ENCODE measurements at places on chromosomes 7 and 10.

- DNase-seq: no peak
These were observed 50.9 kb downstream of the GALNT11 start for GRCh38 chr7:152076324-152076821.

GRCh38 chr7:23422909-23423308 is 47.4 kb downstream of the IGF2BP3 start:
- DNase-seq: no peak

DNA sequence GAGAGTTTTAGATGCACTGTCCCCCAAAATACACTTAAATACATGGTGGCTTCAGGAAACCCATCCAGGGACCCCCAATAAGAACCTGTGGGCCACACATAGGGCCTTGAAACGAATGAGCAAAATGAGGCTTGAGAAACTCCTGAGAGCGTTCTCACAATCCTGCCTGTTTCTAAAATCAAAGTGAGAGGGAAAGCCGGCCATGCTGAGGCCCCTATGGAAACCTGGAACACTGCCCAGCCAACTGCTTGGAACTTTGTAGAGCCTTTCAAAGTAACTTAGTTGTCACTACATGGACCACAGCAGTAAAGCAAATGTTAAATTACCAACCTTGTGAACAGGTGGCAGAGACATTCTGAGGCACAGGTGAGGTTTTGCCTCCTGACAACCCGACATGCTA is 13.4 kb downstream of the SGMS1 start:
- DNase-seq: no peak

GRCh38 chr10:63030536-63030935 is 102.6 kb upstream of the NRBF2 start:
- DNase-seq: no peak

DNA sequence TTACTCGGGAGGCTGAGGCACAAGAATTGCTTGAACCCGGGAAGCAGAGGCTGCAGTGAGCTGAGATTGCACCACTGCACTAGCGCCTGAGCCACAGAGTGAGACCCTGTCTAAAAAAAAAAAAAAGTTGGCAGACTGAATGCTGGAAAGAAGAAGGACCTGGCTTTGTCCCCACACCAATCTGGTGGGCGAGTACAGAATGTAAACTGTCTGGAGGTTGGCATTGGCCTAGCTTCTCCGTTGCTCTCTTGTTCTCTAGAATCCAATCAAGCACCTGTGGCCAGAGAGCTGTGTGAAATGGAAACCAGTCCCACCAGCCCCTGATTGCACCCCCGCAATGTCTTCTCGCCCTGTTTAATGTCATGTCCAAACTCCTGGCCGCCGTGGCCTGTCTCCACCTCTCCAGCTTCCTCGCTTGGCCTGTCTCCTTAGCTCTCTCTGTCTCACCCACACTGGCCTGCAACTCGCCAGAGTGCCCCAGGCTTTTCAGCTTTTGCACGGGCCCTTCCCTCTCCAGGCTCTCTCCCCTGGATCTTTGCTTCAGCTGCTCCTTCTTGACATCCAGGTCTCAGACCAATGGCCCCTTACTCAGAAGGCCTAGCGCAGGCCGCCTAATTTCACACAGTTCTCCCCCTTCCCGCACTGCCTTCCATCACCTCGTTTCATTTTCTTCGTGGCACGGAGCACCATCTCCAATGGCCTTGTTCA is 670 bp upstream of the AGK start:
- DNase-seq: no peak

GRCh38 chr10:11548065-11548767 is 63.2 kb downstream of the USP6NL start:
- no peak for DNase-seq

DNA sequence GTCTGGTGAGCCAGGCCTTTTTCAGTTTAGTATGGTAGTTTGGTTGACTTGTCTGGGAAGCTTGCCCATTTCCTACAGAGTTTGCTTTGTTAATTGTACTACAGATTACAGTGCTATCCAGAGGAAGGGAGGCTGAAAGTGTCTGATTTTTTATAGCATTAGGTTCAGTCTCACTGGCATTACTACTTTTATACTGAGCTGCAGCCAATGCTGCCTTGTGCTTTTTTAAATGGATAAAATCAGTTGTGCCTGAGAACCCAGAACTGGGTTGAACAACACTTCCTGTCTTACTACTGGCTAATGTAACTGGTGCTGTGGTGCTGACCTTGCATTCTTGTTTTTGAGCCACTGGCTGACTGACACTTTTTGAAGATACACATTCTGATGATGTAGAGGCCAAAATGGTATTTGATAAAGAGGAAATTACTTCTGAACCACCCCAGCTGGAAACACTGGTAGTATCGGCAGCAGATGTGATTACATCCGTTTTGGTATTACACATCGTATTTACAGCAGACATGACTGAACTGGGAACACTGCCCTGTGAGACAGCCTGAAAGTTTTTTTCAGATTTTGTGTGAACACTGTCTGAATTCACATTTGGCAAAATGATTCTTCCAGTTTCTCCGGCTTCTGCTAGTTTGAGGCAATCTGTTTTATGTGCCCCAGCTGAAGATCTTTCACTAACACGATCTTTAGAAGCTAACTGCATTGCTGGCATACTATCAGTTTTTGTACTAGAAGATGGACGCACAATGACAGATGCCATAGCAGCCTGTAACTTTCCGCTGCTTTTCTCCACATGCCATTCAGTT is 74.1 kb downstream of the NRBF2 start:
- no peak for DNase-seq

- no peak for DNase-seq
These were observed 200.7 kb downstream of the CELF2 start for GRCh38 chr10:11218395-11218794.

DNA sequence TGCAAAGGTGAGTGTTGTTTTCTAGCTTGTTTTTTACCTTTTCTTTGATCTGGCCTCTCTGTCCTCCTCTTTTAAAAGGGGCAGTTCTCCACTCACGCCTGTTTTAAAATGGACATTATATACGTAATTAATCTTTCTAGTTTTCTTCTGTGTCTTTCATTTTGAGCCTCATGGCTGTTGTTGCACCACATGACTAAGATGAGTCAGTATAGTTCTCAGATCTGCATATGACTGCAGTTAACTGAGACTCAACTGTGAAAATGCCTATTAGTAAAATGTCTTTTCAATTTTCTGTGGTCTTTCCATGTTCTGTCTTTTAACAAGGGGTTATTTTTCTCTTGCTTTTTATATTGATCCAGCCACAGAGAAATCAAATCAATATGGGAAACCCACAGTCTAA is 296.1 kb downstream of the CDK14 start:
- no peak for DNase-seq

DNA sequence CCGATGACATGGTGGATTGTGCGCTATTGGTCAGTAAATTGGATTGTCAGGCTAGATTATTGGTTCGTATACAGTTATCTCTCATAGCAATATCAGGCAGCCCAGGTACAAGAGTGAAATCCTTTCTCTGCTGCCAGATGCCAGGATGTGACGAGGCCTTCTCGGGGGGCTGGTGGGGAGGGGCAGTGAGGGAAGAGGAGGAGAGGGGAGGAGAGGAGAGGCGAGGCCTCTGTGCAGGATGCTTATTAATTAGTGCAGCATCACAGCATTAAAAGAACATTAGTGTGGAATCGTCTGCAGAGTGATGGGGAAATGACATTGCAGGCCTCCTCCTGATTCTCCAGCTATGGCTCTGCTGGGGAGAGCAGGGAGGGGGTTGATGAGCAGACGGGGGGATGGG is 30.5 kb upstream of the SLF2 start:
- no peak for DNase-seq

- no peak for DNase-seq
These were observed 12.8 kb downstream of the UBE2D4 start for GRCh38 chr7:43938892-43939482.

GRCh38 chr7:67854221-67855178 is 857.9 kb downstream of the TYW1 start:
- DNase-seq: no peak

GRCh38 chr10:51911723-51912122 is 212.3 kb upstream of the CSTF2T start:
- no peak for DNase-seq

DNA sequence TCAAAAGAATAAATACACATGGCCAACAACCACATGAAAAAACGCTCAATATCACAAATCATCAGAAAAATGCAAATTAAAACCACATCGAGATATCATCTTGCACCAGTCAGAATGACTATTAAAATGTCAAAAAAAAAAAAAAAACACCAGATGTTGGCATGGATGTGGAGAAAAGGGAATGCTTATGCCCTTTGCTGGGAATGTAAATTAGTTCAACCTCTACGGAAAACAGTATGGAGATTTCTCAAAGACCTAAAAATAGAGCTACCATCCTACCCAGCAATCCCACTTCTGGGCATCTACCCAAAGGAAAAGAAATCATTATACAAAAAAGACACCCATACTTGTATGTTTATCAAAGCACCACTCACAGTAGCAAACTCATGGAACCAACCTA is 45.0 kb upstream of the DIP2C start:
- no peak for DNase-seq

- no peak for DNase-seq
These were observed 10.2 kb upstream of the SEC61G start for GRCh38 chr7:54769203-54769602.

GRCh38 chr7:28512668-28513440 is 100.5 kb downstream of the CREB5 start:
- DNase-seq: no peak
